ENCODE measurements at places on chromosomes 7 and 10.

- no peak for DNase-seq
These were observed 552.1 kb downstream of the SORCS1 start for GRCh38 chr10:106612381-106612780.

- no peak for DNase-seq
These were observed 144.3 kb downstream of the KIF20B start for GRCh38 chr10:89845541-89846280.

DNA sequence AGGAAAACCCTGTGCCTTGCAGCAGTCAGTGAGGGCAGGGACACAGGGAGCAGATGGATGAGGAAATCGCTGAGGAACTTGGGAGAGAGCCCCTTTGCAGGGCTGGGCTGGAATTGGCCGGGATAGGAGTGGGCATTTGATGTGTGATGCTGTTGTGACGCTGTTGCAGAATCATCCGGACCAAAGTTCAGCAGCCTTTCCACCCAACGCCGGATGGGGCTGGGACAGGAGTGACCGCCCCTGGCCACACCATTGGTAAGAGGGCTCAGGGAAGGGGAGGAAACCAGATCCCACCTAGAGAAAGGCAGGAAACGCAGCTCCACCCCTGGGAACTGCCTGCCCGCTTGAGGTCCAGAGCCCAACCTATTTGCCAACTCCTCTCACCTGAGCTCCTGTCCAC, 33.9 kb downstream of the PAX2 start:
- DNase-seq = no peak

GRCh38 chr7:29146057-29146706, at the start of gene CPVL:
Gene CPVL, minus strand, starts transcription at chr7:29146537. Its CDS starts 25,476 bp downstream, at chr7:29121061.
- DNase-seq = no peak

DNA sequence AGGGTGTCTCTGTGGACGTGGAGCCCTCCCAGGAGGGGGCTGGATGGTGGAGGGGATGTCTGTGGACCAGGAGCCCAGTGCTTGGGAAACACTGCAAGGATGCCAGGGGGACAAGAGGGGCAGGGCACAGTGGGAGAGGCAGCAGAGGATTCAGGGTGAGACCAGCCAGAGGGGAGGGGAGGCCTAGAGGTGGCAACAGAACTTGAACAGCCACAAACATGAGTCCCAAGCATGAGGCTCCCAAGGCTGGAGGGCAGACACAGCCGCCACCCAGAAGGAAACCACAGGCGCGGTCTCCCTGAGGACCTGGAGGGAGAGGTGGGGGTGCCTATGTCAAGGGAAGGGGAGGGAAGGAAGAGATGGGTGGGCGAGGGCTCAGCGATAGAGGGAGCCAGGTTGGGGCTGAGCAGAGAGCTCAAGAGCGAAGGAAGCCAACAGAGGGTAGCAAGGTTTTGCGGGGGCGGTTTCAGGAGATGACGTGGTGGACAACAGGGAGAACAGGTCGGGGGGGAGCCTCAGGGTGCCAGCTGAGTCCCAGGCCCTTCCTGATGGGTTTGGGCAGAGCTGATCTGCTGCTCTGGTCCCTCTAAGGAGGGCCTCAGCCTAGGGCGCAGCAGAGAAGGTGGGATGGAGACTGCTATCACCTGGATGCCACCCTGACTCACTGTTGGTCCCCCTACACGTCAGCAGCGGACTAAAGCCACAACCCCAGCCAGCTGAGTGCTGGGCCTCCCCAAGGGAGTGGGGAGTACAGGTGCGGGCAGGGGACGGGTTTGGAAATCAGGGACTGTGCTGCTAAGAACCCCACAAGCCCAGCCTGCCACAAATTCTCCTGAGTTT, 6.7 kb upstream of the PILRA start:
- DNase-seq = no peak

- DNase-seq = no peak
These were observed 170.2 kb upstream of the GNAI1 start for GRCh38 chr7:79964463-79964862.

DNA sequence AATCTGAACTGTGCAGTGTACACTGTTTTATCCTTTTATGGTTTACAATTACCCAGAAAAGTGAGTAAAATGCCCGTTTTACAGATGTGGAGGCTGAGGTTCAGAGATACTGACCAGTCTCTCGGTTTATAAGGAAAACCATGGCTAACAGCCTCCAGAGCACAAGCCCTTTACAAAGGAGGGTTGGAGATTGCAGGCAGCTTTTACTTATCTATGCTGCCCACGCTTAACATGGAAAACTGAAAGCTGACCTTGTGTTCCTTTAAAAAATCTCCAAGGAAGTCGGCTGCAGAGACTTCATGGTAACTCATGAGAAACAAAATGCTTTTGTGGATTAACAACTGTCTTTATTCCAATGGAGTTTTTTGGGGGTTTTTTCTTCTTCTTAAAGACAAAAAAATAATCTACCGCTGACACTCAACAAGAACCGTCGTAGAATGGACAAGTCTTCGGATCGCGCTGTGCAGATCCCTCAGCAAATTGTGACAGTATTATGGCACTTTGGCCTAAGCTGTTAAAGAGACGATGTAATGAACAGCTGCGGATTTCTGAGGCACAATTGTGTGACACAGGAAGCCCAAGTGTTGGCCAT, 654 bp upstream of the SLF2 start:
- no peak for DNase-seq

GRCh38 chr7:109215341-109215740, 645.7 kb downstream of the DNAJB9 start:
- no peak for DNase-seq

DNA sequence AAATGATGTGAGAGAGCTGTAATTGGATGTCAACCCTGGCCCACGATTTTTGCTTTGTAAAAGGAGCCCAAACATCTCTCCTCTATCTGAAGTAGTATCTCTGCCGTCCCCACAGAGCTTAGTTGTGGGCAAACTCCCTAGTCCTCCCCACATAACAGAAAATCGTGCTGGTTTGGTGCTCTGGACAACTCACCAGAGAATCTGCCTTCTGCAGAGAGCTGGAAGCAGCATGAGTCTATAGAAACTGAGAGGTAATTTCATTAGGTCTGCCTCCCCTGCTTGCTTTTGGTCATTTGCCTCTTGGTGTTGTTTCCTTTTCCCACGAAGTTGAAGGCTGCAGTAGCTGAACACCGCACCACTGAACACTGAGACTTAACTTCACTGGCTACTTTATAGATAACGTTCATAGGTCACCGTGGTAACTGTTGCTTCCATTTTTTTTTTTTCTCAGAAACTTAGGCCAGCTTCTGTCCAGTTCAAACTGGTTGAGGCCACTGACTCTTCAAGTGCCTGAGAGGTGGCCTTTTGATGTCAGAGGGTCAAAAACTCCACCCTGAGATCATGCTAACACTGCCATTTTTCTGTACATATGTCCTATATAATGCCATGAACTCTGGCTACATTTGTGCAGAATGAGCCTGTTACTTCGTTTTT, 3.3 kb upstream of the CDCA7L start:
- no peak for DNase-seq

DNA sequence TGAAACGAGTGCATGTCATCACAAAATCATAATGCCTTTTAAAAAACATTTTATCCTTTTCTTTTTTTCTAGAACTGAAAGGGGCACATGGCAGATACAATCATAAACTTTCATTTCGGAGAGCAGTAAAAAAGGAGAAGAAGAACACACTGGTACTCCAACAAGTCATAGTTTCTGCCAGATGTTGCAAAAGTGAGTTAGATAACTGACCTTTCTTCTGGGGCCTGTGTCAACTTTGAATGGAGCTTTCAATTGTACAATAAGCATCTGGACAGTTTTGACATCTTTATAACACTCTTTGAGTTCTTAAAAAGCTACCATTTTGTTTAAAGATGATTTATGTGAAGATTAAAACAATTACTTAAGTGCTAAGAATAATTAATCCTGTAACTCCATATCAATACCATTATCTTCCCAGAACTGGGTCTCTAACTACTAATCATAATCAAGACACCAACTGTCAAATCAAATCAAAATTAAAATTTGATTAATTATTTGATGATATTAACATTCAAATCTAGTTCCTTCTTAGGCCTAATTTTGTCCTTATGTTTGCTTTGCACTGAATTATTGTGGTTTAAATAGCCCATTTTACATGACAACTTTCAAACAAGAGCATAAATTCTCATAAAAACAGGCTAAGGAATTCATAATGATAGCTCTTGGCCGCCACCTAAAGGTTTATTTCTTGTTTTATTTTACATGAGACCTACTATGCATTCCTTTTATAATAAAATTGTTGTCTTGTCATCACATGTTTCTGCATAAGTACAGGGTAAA, 19.5 kb upstream of the ITGB8 start:
- no peak for DNase-seq

GRCh38 chr7:12320241-12320986, 83.3 kb downstream of the VWDE start:
- no peak for DNase-seq

GRCh38 chr7:69243016-69243415, 355.3 kb upstream of the AUTS2 start:
- DNase-seq = no peak

DNA sequence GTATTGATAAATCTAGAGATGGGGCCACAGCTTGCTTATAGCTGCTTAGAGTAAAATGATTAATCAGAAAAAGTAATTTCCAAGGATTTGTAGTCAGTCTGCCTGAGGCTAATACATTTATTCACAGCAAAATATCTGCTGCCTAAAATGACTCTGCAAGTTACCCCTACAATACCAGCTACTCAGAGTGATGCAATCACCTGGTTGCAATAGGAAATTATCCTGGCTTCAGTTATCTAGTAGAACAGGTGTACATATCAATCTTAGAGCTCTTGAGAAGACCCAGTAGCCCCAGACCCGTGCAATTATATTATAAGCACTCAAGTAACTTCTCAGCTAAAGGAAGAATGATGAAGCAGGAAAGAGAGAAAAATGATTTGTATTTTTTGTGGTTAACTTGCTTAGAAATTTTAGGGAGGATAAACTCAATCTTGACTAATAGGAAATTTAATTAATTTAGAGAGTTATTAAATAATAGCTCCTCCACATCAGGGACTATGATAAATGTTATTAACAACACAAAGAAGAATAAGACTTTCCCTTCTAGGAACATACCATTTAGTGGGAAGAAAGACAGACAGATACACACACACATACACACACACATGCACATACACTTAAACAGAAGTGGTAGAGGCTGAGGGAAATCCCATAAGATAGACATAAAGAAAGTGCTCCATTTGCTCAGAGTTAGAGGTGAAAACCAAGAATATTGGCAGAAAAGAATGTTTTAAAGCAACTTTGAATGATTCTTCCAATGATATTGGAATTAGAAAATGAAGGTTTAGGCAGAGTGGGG, 140.4 kb upstream of the PRSS1 start:
- no peak for DNase-seq

DNA sequence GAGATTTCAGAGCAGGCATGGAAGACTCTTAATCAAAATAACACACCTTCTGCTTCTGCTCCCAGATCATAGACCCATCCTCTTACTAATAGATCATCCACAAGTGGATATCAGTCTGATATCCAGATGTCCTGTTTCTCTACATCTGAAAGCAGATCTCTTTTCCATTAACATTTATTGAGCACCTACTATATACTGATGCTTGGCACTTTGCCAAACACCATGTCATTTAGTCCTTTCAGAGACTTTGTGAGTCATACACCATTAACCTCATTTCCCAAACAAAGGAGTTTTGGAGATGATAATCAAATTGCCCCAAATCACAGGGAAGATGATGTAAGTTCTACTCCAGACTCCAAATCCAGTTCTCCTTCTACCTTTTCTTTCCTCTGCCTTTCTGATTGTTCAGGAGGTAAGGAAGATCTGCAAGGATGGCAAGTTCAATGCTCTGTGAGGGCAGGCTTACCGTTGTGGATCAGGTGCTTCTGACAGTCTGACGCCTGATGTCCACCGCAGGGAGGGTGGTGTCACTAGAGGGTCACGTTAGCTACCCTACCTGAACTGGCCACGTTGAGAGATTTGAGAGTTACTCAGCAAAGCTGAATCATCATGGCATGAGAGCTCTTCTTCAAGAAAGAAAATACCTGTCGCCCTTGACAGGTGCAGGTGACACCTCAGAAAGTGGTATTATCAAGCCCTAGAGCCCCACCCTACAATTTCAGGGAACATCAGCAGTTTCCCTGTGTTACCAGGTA, 269.6 kb upstream of the ZMIZ1 start:
- no peak for DNase-seq

DNA sequence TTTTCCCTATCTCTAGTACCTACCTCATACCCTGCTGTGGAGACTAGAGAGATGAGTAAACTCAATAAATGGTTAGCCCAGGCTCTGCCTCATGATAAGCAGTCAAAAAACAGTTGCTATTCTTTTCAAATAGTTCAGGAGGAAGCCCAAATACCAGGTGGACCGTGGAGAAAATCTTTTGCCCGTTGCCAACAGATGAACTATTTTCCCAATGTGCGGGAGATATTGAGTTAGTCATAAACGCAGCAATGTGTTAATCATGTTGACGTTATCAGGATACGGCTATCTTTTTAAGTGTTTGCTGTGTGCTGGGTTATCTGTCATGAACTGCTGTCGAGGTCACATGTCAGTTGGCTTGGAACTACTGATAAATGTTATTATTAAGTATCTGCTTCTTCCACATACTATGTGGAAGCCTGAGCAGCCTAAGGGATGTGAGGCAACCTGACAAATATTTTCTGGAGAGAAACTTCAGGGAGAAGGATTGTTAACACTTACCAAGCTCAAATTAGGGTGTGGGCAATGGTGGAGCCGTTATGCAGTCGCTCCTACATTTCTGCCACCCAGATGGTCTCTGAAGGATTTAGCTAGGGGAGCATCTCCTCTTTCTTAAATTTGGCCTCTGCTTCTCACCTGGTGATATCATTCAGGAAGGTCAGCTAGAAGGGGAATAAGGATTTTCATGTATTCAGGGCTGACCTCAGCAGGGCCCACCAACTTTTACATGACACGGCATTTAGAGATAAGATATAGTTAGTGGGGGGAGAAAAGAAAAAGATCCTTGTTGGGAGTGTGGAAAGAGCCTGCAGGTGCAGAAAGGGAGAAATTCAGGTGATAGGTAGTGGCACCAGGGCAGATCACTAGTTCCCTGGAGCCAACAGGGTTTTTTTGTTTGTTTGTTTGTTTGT, 33.5 kb upstream of the SLC26A3 start:
- DNase-seq = no peak

DNA sequence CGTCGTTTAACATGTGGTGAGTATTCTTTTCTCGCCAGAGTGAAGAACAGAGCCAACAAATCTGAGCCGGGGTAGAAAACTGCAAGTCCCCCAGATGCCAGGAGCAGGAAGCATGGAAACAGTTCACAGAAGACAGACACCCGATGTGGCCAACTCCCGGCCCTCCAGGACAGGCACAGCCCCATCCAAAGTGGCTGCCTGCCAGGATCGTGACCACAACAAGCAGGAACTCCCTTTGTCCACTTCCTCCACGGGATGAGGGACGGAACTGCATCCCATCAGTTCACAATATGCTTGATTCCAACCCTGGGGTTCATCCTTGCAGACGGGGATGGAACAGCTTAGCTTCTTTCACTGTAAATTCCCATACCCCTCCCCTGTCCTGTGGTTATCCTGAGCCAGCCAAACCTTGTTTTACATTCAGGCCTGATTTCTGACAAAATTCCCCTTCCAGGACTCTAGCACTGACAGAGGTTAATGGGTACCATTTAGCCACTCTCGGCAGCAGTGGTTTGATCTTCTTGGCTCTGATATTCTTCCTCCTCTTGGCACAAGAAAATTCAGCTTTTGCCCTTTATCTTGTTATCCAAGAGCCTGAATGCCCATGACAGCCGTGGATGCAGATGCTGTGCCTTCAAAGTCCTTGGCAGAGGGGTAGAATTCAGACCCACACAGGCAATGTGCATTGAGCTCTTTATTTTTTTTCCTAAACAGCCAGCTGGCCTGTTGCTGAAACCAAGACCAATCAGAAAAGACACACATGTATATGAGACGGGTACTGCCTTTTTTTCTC, 105.5 kb upstream of the FAM204A start:
- DNase-seq = no peak

Measured in stimulated activated CD4-positive, alpha-beta T cell treated with anti-CD3 and anti-CD28 coated beads, Interleukin-1b, Interleukin-23, amount 100 ng/mL, for 4 hours (primary cell).